Stimulated activated CD4-positive, alpha-beta T cell treated with anti-CD3 and anti-CD28 coated beads, Interleukin-4, amount 100 ng/mL, for 1 hour (primary cell): ENCODE measurements at places on chromosomes 7 and 10.

DNA sequence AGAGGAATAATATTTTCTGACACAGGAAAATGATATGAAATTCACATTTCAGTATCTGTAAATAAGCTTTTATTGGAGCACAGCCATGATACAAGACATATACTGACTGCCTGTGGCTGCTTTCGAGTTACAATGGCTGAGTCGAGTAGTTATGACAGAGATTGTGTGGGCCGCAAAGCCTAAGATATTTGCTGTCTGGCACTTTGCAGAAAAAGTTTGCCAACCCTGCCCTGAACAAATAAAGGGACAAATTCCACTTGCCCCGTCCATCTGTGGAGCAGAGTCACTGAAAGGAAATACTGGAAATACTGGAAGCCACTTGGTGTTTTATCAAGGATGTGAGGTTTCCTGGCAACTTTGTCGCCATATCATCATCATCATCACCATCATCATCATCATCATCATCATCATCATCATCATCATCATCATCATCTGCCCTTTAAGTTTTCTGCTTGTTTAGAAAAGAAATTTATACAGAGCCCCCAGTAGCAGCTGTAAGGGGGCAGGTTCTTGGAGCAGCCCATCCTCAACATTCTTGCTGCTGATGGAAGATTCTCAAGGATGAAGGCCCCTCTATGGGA is 85.8 kb downstream of the TCF7L2 start:
- no peak for DNase-seq

- DNase-seq: no peak
These were observed 670 bp downstream of the TPK1 start for GRCh38 chr7:144835155-144835611.

DNA sequence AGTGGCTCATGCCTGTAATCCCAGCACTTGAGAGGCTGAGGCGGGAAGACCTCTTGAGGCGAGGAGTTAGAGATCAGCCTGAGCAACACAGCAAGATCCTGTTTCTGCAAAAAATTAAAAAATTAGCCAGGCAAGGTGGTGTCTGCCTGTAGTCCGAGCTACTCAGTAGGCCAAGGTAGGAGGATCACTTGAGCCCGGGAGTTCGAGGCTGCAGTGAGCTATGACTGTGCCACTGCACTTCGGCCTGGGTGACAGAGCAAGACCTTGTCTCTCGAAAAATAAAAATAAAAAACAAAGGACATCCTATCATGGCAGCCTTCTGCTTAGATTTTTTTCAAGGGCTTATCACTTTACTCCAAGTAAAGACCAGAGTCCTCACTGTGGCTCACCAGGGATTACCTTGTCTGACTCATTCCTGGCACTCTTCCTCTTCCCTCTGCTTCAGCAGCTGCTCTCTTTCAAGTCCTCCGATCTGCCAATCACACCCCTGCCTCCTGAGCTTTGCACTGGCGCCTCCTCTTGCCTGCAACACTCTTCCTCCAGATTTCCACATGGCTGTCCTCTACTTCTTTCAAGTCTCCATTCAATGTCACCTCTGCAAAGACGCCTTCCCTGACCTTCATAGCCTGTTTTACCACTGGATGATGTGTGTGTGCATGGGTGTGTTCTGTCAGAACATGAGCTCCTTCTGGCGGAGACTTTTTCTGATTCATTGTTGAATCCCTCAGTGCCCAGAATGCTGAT is 7.7 kb downstream of the PRTFDC1 start:
- DNase-seq: no peak

GRCh38 chr7:117086788-117087187 is 133.5 kb downstream of the ST7 start:
- DNase-seq: no peak

DNA sequence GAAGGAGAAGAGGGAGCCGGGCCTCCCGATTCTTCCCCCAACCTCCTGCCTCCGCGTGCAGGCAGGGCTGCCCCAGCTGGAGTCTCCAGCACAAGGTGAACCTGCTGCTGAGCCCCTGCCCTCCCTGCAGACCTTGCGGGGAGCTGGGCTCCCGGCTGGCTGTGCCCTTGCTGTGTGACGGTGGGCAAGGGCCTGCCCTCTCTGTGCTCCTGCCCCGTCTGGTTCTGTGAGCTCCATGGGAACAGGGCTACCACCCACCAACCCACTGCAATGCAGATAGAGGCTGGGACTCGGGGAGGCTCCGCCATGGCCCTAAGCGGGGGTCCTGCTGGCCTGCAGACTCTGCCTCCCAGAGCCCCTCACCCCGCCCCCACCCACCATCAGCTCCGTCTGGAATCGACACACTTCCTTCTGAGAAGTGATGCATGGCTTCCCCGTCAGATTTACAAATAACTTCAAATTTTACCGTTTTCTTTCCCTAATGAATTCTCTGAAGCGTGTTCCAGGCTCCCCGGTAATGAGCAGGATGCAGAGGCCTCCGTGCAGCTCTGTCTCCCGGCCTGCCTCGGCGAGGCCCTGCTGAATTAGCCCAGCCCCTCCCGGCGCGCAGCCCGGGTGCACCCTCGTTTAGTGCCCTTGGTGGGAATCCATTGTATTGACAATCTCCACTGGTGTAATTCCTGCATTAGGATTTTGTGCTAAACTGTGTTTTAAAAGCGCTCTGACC is 111.0 kb downstream of the MICALL2 start:
- DNase-seq: no peak
